CD4-positive, alpha-beta T cell treated with Interleukin-17A for 4 hours (primary cell): ENCODE measurements at places on chromosomes 3 and 15.

- DNase-seq, result no peak
Observed at GRCh38 chr3:53489386-53489785, 5.0 kb upstream of the CACNA1D start.

DNA sequence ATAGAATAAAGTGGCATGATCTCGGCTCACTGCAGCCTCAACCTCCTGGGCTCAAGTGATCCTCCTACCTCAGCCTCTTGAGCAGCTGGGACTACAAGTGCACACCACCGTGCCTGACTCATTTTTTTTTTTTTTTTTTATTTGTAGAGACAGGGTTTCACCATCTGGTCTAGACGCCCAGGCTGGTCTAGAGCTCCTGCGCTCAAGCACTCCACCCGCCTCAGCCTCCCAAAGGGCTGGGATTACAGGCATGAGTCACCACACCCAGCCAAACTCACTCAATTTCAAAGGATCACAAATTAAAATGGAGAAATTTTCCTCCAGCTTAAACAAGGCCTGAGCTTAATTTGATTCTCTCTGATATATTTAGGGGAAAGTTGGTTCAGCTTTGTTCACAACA is 27.3 kb upstream of the NMB start:
- DNase-seq, result peak; percentile 15

DNA sequence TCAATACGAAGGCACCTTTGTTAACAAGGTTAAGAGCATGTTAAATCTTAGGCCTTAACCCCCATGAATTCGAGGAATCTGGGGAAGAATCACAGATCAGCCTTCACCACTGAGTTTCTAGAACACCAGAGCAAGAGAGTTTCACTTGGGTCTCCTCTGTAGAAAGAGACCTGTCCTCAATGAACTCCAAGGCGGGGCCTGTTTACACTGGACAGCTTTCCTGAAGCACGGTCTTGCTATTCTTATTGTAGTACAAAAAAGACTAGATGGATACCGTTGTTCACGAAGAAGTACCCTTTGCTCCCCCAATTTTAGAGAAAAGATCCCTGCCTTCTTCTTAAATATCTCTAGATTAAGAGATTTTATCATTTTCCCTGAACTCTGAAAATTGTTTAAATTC is 64.9 kb downstream of the USF3 start:
- DNase-seq, result no peak

GRCh38 chr3:72082186-72082715 is 297.3 kb upstream of the PROK2 start:
- no peak for DNase-seq

- DNase-seq, result no peak
Observed at GRCh38 chr3:56926243-56926946, 124.6 kb upstream of the ARHGEF3 start.

DNA sequence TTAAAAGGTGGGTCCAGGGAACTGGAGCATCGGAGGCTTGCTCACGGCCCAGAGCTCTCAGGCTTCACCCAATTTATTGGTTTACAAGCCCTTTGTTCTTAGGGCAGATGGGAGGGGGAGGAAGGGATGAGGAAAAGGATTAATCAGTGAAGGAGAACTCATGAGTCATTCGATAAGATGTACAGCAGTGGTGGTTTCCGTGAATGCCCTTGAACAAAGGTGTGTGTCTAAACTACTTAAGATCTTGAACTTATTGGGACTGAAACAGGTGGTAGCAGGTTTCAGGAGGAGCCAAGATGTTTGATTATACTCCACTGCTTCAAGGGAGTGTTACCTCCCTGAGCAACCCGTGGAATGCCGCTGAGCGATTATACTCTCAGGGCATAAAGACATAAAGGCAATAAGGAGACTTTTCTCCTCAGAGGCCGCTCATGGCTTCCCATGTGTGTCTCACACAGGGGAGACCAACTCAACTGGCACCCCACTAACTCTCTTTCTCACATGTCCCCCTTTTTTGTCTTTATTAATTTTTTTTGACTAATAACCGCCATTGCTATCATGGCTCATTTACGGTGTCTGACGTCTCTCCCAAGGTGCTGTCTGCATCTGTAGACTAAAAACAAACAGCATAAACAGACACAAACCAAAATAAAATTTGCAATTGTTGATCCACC is 17.3 kb upstream of the SLC28A2 start:
- DNase-seq, result no peak

DNA sequence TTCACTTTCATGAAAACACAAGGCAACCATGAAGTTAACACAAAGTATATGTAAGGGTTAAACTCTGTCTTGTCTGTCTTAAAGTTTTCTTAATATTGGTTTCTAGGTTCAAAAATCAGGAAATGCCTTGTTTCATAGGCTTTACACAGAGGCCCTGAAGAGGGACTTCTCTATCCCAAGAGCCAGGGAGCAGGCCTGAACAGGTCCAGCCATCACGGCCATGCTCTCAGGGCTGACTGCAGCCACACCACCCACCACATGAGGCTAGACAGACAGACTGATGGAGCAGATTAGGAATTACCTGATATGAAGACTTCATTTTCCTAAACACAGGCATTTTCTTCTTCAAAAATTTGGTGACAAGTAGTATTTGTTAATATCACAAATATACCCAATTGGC is 502.9 kb downstream of the GABRG3 start:
- DNase-seq, result no peak

DNA sequence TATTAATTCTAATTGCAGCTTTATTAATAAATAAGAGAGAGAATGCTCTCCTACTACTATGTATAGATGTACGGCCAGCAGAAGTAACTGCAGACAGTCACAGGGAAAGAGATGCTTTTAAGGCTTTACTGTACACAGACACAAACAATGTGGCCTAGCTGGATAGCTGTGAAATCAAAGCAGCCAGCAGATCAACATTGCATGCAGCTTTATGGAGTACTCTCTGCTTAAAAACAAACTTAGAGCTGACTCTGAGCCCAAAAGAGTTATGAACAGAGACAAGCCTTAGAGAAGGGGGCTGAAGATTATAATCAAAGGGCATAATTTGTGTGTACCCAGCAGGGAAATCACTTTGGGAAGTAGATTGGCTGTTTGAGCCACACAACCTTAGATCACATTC is 47.2 kb downstream of the CADM2 start:
- DNase-seq, result no peak
